ENCODE measurements at places on chromosomes 2 and 18.

DNA sequence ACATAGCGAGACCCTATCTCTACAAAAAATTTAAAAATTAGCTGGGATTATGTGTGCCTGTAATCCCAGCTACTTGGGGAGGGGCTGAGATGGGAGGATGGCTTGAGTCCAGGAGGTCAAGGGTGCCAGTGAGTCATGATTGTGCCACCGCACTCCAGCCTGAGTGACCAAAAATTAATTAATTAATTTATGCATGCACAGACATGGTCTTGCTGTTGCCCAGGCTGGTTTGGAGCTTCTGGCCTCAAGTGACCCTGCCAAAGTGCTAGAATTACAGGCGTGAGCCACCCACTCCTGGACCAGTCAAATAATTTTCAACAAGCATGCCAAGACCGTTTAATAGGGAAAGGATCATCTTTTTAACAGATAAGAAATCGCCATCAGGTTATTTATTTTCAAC, 57.7 kb upstream of the TFCP2L1 start:
- DNase-seq, result no peak

DNA sequence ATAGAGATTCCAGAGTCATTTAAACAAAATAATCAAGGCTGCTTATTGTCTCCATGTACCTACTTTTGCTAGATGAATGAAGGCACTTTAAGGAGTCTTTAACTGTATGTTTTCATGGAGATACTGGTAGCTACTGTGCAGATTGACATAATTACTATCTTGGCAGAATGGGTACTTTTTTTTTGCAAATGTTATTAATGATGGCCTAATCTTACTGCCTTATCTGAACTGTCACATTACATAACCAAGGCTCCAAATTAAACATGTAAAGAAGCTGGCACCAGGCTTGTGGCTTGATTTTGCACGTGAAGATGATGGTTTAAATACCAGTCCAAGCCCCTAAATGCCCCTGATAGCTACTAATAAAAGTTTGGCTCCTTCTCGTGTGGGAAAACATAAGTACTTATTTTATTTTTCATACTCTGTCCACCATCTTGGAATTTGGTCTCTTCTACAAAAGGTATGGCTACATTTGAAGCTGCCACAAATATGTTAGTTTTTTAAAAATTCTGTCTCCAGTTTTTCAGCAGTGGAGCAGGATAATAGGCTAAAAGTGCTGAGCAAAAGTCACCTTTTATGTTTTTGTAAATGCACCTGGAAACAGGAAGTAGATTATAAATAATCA, 4.1 kb downstream of the TRIB2 start:
- no peak for DNase-seq

DNA sequence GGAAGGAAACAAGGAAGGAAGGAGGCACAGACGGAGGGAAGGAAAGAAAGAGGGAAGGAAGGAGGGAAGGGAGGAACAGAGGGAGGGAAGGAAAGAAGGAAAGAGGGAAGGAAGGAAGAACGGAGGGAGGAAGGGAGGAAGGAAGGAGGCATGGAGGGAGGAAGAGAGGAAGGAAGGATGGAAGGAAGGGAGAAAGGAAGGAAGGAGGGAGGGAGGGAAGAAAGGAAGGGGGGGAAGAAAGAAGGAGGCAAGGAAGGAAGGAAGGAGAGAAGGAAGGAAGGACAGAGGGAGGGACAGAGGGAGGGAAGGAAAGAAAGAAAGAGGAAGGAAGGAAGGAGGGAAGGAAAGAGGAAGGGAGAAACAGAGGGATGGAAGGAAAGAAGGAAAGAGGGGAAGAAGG, 7.6 kb upstream of the ACOXL start:
- DNase-seq, result no peak

DNA sequence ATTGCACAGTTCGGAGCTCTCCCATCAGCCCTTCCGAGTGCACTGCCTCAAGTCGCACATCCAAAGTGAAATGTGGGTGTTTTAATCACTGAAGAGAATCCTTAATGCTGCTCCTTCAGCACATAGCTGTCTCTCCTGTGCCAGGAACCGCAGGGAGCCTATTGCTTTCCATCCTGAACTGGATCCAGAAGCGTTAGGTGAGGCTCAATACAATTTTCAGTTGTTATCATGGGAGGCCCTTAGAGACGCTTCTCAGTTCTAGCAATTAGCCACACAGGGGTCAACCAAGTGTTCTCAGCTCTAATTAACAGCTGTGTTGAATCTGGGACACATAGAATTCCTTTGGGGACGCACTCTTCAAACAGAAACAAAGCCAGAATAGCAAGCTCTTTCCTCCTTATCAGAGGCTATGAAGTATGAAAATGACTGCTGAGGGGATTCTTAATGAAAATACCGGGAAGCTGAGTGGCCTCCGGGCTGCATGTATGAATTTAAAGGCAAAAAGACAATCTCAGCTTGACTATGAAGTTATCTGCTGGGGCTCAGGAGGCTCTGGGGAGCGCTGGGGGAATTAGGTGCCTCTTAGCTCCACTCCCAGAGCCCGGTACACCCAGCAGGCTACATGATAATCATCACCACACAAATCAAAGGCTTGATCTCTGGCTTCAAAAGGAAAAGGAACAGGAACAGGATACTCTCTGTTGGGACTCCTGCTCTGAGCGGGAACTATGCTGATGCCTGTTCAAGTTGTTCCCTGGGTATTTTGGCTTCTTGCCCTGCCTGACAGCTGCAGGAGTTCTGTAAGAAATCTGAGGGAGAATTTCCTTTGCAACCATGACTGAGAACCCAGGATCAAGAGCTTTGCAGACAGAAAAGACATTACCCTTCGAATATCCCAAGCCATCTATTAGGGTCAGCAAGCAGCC, 55.4 kb upstream of the NCOA1 start:
- DNase-seq, result peak; percentile 78

All from fibroblast of skin of abdomen (primary cell).